ENCODE measurements at places on chromosomes 2 and 18. TPM values are rescaled to one million over a fixed set of nuclear protein-coding genes. Genes with fewer than 3 reads are reported as not detected.

The ERBB4 gene
- total RNA-seq, result not detected

The GCG gene
- total RNA-seq, result not detected

DNA sequence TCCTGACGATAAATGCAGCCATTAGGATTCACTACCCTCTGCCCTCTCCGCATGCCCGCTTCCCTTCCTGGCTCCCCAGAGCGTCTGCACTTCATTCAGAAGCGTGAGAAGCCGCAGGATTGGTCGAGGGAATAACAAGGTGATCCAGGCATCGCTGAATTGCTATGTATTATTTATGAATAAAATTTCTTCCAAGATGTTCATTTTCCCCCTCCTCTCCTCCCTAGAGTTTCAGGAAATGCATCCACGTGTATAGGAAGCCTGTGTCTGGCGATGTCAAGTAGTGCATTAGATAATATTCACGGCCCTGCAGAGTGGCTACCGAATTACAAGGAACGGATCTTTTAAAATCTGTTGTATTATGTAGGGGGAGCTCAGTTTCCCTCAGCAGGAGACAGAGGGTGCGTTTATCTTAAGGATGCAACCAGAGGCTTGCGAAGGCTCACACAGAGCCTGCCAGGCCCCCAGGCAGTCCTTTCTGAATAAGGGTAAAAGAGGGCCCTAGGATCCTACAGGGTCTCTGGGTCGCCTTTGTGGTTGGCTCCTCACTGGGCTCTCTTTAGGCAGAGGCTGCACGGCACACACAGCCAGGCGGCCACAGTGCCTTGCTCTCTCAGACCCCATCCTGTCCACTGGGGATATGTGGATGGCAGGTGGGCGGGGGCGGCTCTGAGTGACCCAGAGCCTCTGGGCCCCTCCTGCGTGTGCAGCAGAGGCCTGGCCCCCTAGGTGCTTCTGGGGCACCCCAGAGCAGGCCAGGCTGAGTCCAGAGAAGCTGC is 224.1 kb upstream of the PXDN start:
- H3K4me1 ChIP-seq, result no peaks in the 10 kb centered on the region
- no peak overlapping the region for H3K4me3 ChIP-seq
- H3K36me3 ChIP-seq, result no peaks in the 10 kb centered on the region
- DNase-seq, result no peak
- H3K27ac ChIP-seq, result no peak overlapping the region

- no peak overlapping the region for H3K27ac ChIP-seq
- H3K4me3 ChIP-seq, result no peak overlapping the region
- H3K27me3 ChIP-seq, result no peaks in the 10 kb centered on the region
- DNase-seq, result no peak
These were observed 431.6 kb downstream of the MEIS1 start for GRCh38 chr2:66866331-66867062.

DNA sequence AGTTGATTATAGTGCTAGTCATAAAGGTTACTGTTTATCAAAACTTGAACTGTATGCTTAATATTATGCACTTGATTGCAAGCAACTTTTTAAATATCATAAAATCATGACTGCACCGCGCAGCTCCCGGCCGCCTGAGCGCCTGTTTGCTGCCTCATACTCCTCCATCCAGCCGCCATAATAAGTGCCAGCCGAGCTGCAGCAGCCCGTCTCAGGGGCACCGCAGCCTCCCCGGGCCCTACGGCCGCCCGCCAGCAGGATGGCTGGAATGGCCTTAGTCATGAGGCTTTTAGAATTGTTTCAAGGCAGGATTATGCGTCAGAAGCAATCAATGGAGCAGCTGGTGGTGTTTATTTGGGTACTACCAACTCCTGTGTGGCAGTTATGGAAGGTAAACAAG is 337.2 kb downstream of the PAX3 start:
- H3K36me3 ChIP-seq, result no peaks in the 10 kb centered on the region
- H3K4me1 ChIP-seq, result no peaks in the 10 kb centered on the region
- no peak for DNase-seq
- H3K4me3 ChIP-seq, result no peak overlapping the region

DNA sequence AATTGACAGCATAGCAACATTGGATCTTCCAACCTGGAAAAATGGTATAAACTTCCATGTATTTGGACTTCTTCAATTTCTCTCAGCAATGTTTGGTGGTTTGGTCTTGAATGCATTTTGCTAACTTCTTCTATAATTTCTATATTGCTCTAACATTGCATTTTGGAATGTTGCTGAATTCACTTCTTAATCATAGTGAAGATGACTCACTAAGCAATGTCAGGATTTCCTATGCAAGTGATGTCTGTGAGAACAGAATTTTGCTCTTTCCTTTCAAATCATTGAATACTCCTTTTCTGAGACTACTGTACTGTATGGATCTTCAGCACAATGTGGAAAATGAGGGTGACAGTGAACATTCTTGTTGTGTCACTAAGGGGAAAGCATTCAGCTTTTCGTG is 28.9 kb upstream of the CDH19 start:
- DNase-seq, result no peak
- no peaks in the 10 kb centered on the region for H3K36me3 ChIP-seq
- no peaks in the 10 kb centered on the region for H3K27me3 ChIP-seq

DNA sequence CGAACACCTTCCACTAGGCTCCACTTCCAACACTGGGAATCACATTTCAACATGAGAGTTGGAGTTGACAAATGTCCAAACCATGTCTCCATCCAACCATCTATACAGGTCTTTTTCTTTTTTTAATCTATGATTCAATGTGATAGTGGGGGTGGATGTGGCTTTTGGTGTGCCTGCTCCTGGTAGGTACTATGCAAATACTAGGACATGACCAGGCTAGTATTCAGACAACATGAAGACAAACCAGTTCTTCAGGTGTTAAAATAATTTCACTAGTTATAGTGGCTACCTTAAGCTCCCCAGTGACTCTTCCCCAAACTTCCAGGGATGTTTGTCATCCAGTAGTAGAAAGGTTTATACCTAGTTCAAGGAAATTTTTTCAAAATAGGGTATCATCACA is 387.5 kb downstream of the CDH2 start:
- H3K4me3 ChIP-seq, result no peak overlapping the region
- H3K27me3 ChIP-seq, result no peaks in the 10 kb centered on the region
- no peak for DNase-seq
- H3K27ac ChIP-seq, result no peak overlapping the region
- no peaks in the 10 kb centered on the region for H3K4me1 ChIP-seq

- H3K27ac ChIP-seq, result no peak overlapping the region
- H3K36me3 ChIP-seq, result no peaks in the 10 kb centered on the region
- no peak for DNase-seq
- peaks cover 9% of the 10 kb centered on the region for H3K4me1 ChIP-seq
- H3K27me3 ChIP-seq, result peaks cover 6% of the 10 kb centered on the region
These were observed 27.3 kb downstream of the LAMA3 start for GRCh38 chr18:23716516-23716915.

Measured in CD4-positive, CD25-positive, alpha-beta regulatory T cell (primary cell).